Left hindlimb (tissue), 1 donor: ENCODE measurements at places on chromosomes 3 and 15.

DNA sequence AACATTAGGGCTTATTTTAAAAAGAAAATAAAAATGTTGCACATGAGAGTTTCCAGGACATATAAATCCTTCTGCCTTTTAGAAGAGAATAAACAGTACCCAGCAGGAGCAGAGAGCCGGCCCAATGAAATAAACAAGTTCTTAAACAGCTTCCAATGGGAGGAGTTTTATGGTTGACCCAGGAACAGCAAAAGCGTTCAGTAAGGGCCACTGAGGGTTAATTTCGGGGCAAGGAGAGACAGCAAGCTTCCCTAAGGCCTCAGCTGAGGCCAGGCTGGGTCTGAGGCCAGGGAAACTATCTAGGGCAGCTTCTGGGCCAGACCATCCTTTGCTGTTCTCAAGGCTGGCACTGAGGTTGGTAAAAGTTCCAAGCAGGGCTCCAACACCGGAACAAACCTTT is 3.4 kb downstream of the PDZRN3 start:
- DNase-seq, result no peak

DNA sequence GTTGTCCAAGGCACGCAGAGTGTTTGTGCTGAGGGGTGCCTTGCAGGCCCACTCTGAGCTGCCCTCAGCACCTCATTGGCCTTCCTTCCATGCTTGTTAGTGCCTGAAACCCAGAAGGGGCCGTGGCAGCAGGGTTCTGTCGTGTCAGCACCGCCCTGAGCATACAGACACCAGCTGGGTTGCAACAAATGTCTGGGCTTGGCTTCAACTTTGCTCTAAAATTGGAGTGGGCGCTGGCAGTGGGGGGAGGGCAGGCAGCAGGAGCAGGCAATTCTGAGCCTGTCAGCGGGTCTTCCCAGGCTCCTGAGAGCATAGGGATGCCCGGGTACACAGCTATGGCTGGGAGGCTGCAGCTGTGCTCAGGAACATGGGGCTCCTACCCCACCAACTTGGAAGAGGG is 464.3 kb downstream of the EPHA3 start:
- DNase-seq, result peak; percentile 30

DNA sequence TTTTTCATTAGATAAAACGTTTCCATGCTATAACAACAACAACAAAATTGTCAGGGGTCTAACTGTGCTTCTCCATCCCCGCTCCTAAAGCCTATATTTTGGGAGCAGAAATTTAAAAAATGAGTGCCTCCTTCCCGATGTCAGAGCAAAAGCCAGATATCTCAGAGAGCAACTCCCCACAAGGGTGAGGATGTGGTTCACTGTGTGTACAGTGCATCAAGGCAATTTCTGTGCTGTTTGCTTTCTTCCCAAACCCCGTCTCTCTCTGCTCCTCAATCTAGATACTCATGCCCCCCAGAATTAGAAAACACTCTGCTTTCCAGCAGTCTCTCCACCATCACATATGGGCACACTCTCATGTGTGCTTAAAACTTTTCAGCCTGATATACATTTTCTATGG is 76.7 kb upstream of the MBNL1 start:
- DNase-seq, result no peak

DNA sequence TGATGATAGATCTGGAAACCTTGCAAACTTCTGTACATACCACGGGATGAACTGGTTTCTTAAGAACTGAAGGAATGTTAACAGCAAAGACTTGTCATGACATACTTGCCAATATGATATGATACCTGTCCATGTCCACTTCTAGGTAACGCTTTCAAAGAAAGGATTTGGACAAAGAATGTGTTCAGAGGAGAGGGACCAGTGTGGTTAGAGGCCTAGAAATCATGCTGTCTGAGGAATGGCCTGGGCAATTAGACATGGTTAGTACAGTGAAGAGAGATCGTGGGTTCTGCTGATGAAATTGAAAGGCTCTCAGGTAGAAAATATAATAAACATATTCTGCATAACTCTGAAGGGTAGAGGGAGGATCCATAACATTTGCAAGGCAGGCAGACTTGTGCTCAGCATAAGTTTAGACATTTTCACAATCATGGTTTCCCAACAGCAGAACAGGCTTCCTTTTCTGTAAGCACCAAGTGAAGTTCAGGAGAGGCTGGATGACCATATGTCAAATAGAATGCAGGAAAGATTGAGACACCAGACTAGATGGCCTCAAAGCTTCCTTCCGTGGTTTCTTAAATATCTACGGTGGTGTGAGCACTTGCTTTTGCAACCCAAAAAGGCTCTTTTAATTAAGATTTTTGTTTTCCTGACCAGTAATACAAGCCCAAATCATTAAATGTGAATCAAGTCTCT is 39.9 kb downstream of the TGFBR2 start:
- DNase-seq, result no peak

GRCh38 chr3:172084871-172085556 is 45.6 kb downstream of the FNDC3B start:
- no peak for DNase-seq

GRCh38 chr15:68278595-68279405 is 1.3 kb downstream of the FEM1B start:
- no peak for DNase-seq

DNA sequence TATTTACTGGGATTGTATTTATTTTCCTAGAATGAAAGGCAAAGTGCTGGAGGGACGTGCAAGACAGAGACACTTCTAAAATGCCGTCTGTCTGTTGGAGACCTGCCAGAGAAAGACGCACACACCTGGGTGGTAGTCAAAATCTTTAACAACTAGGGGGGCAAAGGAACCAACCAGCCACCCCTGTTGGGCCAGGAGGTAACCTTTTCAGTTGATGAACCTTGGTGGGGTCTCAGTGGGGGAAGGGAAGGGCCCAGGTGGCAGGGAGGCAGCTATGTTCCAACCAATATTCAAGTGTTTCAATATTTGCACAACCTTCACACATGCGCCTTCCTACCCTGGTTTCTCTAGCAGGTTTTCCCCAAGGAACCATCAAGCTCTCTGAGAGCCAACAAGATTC is 99.0 kb downstream of the MEGF11 start:
- DNase-seq, result no peak

DNA sequence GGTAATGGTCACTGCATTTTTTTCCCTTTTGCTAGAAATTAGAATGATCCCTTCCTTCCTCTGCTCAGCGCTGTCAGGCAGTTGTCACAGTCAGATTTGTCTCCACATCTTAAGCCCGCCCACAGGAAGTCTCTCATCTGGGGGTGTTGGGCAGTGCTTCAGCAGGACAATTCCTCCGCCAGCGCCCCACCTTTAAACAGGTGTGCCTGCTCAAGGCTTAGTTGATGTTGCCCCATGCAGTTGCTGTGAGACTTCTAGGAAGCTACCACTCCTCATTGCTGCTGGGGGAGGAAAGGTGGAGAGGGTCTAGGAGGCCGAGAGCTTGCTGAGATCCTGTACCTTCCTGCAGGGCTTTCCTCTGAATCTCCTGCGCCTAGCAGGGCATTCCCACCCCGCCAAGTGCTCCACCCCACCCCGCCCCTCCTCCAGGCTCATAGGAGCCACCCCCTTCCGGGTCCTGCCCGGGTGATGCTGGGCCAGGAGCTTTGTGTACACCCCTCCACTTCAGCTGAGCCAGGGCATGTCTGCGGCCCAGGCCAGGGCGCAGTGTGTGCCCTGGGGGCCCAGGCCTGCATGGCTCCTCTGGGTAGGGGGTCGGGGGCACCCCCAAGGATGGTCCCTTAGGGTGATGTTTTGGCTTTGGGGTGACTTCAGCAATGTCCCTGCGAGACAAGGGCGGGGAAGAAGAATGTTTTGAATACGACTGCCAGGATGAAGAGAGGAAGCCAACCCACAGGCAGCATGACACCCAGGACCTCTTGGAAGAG is 68.7 kb downstream of the TRAK1 start:
- no peak for DNase-seq
